ENCODE measurements at places on chromosomes 3 and 15.

- DNase-seq = no peak
Observed at GRCh38 chr3:45182915-45183871, 37.0 kb upstream of the CDCP1 start.

- DNase-seq = peak; percentile 58
Observed at GRCh38 chr3:32401556-32402081, 10.0 kb downstream of the CMTM7 start.

- no peak for DNase-seq
Observed at GRCh38 chr3:120773932-120774331, 31.4 kb downstream of the GTF2E1 start.

DNA sequence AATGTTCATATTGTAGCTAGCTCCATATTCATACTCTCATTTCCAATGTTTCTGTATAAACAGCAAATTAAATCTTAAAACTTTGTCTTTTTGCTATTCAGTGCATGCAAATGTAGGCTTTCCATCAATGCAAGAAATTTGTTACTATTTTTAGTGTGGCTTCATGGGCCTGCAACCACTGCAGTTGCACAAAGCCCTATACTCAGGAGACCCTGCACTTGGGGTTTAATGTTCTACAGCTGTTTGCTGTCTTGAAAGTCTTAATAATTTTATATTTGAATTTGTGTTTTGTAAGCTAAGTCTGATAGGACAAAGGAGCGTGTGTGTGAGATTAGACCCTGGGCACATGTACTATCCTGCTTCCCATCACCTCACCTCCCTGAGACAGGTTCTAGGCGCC, 9.6 kb downstream of the PYDC2 start:
- DNase-seq = no peak

DNA sequence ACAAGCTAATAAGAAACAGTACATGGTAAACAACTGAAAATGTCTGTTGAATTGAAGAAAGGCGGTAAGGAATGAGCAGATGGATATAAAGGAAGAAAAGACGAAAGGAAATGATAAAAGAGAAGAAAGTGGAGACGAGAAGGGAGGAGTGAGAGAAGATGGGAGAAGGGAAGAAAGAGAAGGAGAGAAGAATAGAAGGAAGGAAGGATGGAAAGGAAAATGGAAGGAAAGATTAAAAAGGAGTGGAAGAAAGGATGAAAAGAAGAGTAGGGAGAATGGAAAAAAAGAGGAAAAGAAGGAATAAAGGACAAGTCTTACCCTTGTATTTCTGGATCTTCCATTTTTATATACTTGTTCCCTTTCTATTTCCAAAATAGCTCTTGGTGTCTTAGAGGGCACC, 17.7 kb downstream of the CPNE4 start:
- DNase-seq = no peak

GRCh38 chr3:190807719-190808375, 54.6 kb downstream of the GMNC start:
- DNase-seq = no peak

DNA sequence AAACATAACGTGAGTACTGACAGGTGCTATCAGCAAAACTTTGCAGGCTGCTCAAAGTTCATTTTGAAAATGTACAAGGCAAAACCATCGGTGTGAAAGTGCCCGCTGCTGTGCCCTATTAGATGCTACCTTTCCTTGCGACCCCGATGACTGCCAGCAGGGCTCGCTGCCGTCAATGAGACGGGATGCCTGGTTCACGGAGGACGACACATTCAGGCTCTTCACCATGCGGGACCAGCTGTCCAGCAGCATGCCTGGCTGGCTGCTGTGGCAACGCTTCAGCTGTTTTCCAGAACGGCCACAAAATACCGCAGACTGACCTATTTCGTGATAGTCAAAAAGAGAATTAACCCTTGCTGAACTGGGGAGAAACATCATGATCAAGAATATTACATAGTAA, 92.7 kb upstream of the OCA2 start:
- DNase-seq = no peak

DNA sequence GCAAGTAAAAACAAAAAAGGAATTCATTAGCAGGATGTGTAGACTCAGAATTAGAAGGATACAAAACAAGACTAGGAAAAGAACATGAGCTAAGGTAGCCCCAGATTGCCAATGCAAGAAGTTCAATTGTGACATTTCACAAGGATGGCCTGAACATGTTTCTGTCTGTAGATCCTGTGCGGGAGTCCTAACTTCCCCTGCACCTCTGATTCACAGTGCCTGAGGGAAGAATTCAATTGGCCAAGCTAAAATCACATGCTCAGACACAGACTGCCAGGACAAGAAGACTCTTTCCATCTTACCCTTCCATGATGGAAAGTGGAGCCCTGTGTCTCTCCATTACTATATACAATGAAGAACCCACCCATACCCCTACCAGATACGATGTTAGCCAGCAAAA, 251.5 kb downstream of the KCNH8 start:
- DNase-seq = no peak

GRCh38 chr3:74075241-74075640, 450.5 kb upstream of the PDZRN3 start:
- DNase-seq = no peak
